ENCODE measurements at places on chromosomes 11 and 22.

GRCh38 chr11:46397526-46397925, 6.0 kb upstream of the CHRM4 start:
- DNase-seq = no peak

DNA sequence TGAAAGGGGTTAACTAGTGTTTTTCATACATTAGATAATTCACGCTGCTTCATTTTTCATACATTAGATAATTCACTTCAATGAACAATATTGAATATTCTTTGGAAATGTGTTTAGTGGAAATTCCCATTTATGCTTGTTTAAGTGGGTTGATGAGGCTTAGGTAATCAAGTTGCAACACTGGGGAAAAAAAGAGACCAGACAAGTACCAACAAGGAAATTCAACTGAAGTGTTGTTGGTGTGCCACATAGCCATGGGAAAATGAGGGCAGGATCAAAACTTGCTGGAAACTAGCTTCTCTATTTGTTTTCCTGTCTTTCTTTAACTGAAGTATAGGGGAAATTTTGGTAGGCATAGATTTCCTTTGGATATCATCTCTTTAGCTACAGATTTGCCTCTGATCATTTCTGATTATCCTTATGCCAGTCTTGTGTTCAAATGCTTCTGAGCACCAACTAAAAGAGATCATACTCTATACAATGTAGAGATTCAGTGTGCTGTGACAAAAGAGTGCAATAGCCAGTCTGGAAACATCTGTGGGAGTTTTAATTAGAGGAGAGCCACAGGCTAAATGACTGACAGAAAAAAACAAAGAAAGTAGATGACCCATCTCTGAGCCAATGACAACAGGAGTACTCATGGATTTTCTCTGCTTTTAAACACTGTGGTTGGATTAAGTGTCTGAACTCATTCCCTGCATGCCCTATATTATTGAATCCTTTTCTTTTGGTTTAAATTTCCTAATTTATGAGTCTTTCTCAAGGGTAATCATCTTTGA, 67.6 kb upstream of the CTSC start:
- no peak for DNase-seq

- no peak for DNase-seq
Measured at GRCh38 chr11:64229090-64229743, 1.1 kb upstream of the DNAJC4 start.

GRCh38 chr11:94629741-94630140, 62.6 kb downstream of the PIWIL4 start:
- DNase-seq = no peak

- DNase-seq = no peak
Measured at GRCh38 chr11:100808904-100809491, 121.9 kb downstream of the ARHGAP42 start.

GRCh38 chr11:117871784-117872183, 4.7 kb downstream of the FXYD6 start:
- no peak for DNase-seq

DNA sequence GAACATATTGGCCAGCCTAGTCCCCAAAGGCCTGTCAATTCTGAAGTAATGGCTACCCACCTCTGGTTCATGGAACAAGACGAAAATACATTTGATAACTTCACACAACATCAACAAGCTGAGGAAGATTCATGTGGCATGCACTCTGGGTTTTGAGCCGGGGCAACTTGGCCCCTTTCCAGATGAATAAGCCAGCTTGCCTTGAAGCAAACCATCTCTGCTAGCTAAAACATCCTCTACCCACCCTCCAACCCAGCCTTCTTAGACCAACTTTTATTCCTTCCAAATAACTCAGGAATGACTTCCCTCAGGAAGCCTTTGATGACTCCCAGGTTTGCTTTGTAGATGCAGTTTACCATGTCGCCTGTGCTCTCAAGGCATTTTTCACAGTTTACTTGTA, 94.4 kb downstream of the SLC1A2 start:
- DNase-seq = no peak

DNA sequence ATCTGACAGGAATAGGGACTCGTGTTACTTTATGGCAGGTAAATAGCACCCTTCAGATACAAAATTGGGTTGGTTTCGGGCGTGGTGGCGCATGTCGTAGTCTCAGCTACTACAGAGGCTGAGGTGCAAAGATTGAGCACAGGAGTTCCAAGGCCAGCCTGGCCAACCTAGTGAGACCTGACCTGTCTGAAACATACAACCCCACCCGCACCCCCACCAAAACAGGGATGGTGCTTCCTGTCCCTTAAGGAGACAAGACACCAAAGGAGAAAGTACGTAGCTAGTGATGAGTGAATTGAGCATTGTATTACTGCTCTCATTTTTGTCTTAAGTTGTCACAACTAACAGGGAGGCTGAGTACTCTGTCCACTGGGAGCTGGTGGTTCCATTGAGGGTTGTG, 14.1 kb downstream of the RBM4 start:
- DNase-seq = no peak

- no peak for DNase-seq
Measured at GRCh38 chr22:49751966-49752597, 75.6 kb downstream of the BRD1 start.

DNA sequence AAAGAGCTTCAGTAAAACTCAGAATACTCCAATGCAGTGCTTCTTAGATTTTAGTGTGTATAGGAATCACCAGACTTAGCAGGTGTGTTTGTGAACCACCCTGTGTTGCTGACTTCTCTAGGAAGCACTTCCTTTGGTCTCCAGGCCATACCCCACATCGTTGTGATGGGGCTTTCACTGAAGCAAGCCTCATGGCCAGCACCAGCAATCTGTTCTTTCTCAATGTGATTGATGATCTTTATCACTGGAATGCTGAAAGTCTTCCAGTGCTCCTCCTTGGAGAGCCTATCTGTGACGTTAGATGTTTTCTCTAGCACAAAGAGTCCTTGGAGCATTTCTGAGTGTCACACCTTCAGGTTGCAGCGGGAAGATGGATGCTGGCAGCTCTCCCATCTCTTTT, 280.5 kb downstream of the DDX10 start:
- no peak for DNase-seq

GRCh38 chr11:132158696-132159095, 788.3 kb downstream of the NTM start:
- no peak for DNase-seq

DNA sequence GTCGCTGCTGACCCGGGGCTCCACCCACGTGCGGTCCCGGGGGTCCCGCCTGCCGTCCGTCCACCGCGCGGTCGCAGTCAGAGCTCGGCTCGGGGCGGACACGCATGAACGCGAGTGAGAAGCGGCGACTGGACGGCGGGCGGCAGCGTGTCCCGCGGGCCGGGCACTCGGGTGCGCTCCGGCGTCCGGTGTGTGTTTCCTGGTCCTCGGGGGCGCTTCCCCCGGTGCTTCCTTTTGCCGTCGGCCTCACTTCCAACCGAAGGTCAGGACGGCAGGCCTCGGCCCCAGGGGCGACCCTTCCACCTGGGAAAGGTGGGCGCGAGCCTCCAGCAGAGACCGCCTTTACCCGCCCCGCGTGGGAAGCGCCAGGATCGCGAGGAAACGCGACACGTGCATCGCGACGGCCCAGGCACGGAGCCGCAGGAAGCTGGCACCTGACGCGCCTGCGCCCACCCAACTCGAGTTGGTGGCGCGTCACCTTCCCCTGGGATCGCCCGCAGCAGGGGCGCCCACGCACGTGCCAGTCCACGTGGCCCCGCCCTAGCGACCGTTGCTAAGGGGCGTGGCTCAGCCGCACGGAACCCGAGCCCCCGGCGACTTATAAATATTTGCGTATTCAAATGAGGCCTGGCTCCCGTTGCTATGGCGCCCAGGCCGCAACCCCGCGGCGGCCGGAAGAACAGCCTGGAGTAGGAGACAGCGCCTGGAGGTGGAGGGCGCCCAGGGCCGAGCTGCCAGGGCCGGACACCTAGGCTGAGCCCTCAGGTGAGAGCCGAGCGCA, at the start of gene LRRC56:
Gene LRRC56 (plus strand): TSS at position 687 of the 781 bp plus-strand sequence. CDS start 3,158 bp downstream, outside the sequence.
- peak; percentile 77 for DNase-seq

DNA sequence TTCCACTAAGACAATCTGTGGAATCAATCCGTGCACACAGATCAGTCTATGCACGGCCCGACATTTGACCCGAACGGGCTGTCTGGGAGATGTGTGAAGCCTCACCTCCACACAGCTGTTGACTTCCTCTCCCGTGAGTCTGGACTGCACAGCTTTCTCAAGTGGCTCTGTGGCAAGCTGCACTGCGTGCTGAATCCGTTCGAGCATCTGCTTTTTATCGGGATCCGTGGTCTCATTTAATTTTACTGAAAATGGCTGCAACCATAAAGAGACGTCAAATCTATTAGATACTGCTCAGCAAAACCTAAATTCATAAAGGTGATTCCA, 19.3 kb downstream of the CARS1 start:
- no peak for DNase-seq

DNA sequence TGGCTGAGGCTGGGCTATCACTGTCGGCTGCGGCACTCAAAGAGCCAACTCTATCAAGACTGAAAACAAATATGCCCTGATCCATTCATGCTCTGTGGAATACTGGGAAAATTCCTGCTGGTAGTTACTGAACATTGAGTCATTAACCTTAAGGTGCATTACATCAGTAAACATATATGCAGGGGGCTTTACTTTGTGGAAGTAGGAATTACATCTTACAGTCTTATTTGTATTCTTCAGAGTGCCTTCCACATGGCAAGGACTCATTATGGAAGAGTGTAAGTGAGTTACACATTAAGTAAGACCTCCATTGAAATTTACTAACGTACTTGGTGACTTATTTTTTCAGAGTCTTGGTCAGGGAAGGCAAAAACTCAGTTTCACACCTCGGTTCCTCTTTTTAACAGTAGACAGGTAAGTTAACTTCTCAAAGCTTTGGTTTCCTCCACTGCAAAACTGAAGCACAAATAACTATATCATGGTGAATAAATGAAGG, 4.5 kb downstream of the OR5B21 start:
- no peak for DNase-seq

DNA sequence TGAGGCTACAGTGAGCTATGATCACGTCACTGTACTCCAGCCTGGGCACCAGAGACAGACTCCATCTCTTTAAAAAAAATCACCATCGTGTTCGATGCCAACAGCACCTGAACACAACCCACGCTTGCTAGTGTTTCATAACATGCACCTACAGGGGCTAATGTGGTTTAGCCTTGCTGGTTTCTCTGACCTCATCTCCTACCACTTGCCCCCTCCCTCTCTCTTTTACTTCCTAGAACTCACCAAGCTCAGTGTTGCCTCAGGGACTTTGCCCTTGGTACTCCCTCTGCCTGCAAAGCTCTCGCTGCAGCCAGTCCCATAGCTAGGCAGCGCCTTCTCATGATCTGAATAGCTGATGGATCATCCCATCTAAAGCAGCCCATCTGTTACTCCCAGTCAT, 99.8 kb downstream of the FBXO7 start:
- no peak for DNase-seq

GRCh38 chr11:113695207-113695606, 10.9 kb downstream of the TMPRSS5 start:
- DNase-seq = no peak

DNA sequence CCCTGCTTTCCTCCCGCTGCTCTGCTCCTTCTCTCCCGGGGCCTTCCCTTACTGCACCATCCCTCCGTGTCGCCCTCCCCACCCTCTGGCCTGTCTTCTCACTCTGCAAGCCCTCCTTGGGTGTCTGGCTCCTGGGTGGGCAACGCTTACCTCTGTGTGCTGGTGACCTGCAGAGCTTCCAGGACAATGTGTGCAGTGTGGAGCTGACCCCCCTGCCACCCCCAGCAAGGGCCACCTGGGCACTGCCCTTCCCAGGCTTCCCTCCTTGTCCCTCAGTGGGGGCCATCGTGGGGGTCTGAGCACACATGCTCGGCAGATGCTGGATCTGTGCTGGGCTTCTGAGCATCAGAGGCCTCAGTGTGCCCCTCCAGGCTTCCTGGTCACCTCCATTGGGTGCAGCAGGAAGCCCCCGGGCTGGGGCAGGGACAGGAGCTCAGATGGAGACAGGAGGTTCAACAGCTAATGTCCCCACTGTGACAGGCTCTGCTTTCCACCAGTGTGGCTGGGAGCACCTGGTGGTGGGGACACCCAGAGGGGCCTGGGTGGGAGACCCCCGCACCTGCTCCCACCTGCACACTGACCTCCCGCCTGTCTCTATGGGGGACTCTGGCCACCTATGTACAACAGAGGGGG, 7.8 kb upstream of the BRSK2 start:
- DNase-seq = no peak

DNA sequence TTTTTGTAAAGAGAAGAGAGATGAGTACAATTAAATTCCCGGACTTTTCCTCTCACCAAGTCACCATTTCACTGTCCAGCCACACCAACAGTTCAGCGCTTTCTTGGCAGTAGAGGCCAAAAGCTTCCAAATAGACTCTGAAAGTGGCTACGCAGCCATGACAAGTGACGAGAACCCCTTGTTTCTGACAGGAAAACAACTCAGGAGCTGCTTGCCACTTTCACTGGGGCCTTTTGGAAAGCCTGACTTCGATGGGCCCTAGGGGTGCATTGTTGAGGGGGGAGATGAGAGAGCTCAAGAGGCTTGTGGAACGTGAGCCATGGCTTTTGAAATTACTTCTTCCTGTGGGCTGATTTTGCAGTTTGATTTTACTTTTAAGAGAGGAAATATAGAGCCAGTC, 422.1 kb upstream of the FAT3 start:
- DNase-seq = no peak

DNA sequence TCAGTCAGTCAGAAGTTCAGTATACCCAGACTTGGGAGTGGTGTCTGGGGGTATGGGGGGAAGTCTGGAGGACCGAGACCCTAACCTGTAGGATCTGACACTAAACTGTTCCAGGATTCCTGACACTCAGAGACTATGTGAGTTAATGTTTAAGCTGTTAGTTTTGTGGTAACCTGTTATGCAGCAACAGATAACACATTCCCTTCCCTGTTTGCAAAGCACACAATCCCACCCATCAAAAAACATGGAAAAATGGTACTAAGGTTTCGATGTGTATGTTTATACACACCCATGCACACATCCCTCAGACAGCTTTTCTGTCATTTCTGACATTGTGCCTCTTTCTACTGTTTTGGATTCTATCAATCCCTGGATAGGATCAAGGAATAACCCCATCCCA, 27.6 kb downstream of the ZNF280B start:
- DNase-seq = no peak

DNA sequence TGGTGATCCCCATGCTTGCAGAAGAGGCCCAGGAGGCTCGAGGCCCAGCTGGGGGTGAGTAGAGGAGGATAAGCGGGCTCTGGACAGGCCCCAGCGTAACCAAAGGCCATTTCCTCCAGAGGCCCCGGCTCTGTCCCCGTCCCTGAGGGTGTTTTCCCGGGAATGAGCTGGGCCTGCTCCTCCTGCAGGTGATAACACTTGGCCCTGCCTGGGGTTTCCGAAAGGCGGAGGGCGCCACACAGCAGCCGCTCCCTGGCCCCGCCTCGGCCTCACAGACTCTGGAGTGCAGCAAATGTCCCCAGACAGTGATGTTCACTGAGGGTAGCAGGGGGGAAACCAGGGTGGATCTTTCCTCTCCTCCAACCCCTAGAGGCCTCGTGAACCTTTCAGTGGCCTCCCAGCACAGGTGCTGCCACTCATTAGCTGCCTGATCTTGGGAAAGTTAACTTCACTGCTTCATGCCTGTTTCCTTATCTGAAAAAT, 10.5 kb upstream of the MGAT3 start:
- DNase-seq = no peak
